ENCODE measurements at places on chromosomes 16 and 17. TPM values are rescaled to one million over a fixed set of nuclear protein-coding genes. Genes with fewer than 3 reads are reported as not detected.

The SLFN14 gene
- total RNA-seq, result not detected

The KCNH4 gene
- total RNA-seq, result 0.17 TPM

DNA sequence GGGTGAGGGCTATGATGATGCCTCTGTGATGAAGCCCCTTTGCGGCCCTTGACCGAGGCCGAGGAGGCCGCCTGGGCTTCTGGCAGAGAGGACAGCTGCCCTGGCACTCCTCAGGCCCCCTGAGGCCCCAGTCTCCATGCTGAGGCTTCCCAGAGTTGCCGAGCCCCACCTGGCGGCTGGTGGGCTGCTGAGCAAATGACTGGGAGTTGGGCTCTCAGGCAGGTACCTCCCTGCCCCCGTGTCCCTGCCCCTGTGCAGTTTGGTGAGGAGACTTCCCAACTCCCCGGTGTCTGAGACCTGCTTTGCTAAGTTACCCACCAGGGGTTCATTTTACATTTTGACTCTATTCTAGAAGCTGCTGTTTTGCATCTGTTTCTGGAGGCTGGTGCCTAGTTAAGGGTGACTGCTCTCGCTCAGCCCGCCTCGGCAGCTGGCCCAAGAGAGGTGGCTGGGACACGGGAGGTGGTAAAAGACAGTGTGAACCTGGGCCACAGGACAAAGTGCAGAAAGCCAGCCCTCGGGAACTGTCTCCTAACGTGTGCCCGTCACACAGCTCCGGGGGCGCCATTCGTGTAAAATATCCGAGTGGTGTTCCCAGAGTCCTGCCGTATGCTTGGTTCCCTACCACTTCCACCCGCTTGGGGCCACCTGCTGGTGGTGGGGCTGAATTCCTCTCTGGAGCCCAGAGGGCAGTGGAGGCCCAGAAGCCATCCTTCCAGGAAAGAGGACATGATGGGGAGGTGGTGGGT is 134.5 kb downstream of the RAB11FIP4 start:
- no peak for DNase-seq

- no peak for DNase-seq
These were observed 16.9 kb downstream of the DHRS7B start for GRCh38 chr17:21143695-21144094.

DNA sequence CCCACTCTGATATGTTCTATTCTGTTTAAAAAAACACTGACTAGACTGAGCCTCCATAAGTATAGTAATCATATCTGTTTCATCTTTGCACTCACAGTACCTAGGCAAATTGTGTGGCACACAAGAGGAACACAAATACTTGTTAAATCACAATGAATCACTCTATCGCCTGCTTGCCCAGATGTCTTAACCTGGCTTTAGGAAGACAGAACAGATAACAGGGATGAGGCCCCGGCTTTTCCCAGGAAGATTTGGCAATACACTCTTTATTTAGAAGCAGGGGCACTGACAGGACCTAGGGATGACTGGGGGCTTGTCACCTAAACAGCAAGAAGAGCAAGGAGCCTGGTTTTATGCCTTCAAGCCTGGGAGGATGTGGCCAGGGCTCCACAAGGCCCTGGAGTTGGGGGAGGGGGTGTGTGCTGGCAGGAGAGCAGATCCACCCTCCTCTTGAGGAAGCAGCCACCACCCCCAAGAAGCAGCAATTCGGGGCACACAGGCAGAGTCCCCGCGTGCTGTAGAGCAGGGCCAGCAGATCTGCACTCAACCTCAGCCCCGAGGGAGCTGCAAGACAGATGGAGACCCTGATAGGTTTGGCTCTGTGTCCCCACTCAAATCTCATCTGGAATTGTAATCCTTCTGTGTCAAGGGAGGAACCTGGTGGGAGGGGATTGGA is 41.0 kb upstream of the KSR1 start:
- no peak for DNase-seq

DNA sequence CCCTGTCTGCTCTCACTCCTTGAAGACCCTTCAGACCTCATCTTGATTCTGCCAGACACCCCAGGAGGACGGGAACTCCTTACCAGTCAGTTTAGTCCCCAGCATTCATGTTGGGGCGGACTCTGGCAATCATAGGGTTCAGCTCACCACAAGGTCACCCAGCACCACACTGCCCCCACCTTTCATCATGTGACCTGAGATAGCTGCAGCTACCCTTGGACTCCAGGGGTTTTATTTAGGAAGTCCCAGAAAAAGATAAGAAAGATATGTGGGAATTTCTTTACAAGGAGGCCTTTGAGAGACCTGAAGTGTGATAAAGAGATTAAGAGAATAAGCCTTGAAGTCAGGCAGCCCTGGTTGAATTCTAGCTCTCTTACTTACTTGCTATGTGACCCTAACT is 59.8 kb upstream of the NLK start:
- no peak for DNase-seq

- DNase-seq, result no peak
These were observed 19.2 kb downstream of the ST3GAL2 start for GRCh38 chr16:70419384-70420327.

DNA sequence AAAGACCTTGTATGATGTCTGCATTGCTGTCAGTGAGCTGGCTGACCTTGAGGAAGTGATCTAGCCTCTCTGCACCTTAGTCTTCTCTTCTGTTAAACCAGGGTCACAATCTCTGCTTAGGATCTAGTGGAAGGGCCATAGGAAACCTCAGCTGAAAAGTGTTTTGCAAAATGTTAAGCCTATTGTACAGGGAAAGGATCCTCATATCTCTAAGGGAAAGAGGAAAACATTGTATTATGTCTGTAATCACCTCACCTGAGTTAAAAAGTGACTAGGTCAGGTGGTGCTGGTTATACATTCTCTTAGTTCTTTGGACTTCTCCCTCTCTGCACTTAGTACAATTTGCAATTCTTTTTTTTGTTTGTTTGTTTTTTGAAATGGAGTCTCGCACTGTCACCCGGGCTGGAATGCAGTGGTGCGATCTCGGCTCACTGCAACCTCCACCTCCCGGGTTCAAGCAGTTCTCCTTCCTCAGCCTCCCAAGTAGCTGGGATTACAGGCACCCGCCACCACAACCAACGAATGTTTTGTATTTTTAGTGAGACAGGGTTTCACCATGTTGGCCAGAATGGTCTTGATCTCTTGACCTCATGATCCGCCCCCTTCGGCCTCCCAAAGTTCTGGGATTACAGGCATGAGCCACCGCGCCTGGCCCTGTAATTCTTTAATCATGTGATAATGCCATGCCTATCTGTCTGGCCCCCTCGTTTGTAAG is 2.0 kb upstream of the SEPHS2 start:
- no peak for DNase-seq

The SYT17 gene
- 6.5 TPM for total RNA-seq

- no peak for DNase-seq
These were observed 26.0 kb downstream of the PLD6 start for GRCh38 chr17:17180141-17180603.

GRCh38 chr17:43994272-43995149 is 9.9 kb upstream of the NAGS start:
- peak; percentile 72 for DNase-seq

DNA sequence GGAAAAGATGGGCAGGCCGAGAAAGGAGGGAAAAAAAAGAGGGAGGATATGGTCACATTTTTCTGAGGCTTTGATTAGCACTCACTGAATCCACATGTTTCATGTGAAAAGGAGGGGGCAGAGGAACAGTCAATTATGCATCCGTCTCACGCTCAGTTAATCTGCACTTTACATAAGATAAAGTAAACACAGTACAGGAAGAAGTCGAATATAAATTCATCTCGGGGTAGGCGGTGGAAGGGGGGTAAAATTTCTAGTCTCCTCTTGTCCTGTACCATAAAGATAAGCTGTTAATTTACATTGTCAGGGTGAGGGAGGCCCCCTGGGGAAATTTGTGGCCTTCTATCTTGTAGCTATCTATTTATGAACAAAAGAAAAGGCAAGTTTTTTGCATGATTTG is 73.1 kb upstream of the CES5A start:
- DNase-seq, result no peak

Measured in adrenal gland (tissue), 19 donors.